Motor neuron (in vitro differentiated cells): ENCODE measurements at places on chromosomes 13 and 19. TPM values are rescaled to one million over a fixed set of nuclear protein-coding genes. Genes with fewer than 3 reads are reported as not detected.

The CLC gene
- total RNA-seq, result not detected in 2 replicates

The TMPRSS9 gene
- 0.18 and 0.33 TPM in 2 replicates for total RNA-seq

The SIRT2 gene
- 22.8 and 23.2 TPM in 2 replicates for total RNA-seq

The C19orf81 gene
- total RNA-seq, result 7.3 and 8.9 TPM in 2 replicates

DNA sequence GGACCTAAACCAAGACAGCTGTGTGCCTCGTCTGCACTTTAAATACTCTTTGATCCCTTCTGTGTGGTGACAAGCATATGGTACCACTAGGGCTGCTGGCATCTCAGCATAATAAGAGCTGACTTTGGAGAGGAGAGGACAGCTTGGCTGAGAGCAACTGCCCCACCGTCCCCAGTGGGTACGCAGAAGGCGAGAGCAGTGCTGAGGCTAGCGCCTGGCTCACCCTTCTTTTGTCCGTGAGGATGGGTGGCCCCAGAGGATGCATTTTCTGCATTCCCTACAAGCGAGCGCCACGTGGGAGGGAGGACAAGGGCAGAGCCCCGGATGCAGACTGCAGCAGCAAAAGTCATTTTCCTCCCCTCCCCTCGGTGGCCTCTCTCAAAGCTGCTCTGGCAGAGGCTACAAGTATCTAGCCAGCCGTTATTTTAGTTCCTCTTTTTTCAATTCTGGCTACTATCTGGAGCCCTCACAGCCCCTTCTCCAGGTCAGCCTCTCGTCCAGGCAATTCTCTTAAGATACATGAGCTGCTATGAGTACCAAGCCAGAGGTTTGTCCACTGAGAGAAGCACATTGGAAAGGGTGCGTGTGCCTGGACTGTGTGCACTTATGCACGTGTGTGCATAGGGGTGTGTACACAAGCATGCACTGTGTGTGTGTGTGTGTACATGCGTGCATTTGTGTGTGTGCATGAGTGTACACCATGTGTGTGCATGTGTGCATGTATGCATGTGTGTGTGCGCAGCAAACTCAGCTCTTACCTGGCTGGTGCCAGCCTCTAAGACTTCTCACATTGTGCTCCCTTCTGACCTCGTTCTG is 51.3 kb downstream of the RAB20 start:
- peak; percentile 69 for ATAC-seq

DNA sequence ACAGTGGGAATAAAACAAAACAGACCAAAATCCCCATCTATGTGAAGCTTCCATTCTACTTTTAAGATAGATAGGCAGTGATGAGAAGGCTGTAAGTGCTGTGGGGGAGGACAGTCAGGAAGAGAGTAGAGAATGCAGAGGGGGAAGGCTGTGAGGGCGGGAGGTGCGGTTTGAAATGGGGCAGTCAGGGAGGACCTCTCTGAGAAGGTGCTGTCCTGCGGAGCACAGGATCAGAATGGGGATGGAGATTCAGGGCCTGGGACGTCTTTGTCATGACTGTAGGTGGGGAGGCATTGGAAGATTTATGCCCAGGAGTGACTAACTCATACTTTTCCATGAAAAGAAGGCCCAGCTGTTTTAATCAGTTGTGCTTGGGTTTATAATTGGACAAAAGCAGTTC is 3.9 kb upstream of the GPR183 start:
- ATAC-seq, result no peak
